ENCODE measurements at places on chromosomes 5 and 9.
A peak's percentile ranks its signal among the peaks of the same experiment; 100 is the strongest.

- DNase-seq = no peak
Measured at GRCh38 chr9:134822541-134822940, 58.1 kb upstream of the FCN2 start.

DNA sequence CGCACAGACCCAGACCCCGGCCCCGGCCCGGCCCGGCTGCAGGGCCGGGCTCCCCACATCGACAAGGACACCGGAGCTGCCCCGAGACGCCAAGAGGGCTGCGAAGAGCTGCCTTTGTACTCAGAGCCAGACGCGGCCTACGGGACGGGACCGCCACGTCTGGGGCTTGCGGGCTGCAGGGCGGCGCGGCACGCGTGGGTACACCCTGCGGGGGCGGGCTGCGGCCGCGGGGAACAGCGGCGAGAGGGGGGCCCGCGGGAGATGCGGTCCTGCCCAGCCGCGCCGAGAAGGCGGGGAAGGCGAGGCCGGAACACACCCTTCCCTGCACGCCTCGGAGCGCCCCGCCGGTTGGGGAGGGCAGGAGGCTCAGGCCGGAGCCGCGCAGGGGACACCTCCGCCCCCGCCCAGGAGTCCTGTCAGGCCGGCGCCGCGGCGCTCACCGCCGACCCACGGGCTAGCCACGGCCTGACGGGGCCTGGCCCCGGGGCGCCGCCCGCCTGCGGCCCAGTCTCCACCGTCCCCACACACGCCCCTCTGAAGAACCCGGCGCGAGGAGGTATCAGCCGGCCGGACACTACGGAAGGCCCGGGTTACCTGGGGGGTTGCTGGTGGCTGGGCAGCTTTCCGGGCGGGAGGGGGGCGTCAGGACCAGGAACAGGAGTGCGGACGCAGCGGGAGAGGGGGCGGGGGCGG is 478 bp downstream of the RAB14 start:
- DNase-seq = peak; percentile 41

- no peak for DNase-seq
Measured at GRCh38 chr9:126953041-126953809, 38.6 kb downstream of the RALGPS1 start.

DNA sequence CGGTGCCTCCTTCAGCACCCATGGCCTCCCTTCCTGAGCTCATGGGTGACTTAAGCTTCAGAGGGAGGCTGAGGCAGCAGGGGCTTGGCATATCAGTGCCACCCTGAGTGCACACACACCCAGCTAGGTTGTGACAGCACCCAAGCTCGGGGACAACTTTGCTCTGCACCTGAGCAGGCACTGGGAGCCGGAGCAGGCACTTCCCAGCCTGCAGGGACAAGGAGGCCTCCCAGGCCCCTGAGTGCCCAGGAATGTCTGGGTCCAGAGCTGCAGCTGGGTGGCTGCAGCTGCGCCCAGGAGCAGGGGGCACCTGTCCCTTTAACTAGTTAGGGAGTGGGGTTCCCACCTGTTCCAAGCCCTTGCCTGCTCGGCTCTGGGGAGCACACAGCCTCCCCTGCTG is 48.7 kb upstream of the CDH12 start:
- no peak for DNase-seq

DNA sequence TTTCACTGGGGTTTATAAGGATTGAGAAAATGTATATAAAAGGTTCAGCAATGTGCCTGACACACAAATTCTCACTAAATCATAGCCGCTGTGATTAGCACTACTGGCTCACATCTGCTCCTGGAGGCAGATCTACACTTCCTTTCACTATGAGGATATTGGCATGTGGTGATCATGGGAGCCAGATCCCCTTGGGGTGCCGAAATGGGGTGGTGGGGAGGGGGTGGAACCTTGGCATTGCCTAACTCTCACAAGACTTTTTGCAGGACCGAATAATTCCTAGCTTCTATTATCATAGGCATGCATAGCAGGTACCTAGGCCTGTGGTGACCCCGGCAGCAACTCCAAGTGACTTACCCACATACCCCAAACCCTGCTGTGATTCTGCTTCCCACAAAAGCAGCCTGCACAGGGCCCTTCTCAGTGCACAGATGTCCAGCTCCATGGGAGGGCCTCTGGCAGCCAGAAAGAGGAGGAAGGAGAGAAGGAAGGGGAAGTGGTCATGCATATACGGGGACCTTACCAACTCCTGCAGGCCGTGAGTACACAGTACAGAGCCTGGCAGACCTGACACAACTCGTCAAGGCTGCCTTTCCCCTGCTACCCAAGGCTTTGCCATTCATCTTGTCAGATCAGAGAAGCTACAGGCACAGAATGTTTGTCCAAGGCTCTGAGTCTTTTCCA is 61.3 kb upstream of the IQGAP2 start:
- DNase-seq = no peak

DNA sequence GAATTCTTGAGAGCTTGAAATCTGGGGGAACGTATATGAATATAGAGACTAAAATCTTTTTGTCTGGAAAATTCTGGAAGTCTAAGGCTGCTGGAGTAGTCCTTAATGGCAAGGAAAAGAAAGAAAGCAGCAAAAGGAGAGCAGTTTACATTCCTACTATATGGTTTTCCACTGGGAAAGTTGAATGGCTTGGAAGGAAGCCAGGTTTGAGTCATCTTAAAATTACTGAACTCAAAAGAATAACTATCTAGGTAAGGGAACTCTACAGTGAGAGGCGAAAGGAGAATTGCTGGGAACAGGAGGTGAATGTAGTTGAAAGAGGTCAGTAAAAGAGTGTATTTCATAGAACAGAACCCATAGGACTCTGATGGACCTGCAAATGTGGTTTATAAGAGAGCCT is 258.1 kb upstream of the EDIL3 start:
- DNase-seq = no peak

GRCh38 chr9:129423216-129423615 is 197.7 kb downstream of the C9orf50 start:
- no peak for DNase-seq

DNA sequence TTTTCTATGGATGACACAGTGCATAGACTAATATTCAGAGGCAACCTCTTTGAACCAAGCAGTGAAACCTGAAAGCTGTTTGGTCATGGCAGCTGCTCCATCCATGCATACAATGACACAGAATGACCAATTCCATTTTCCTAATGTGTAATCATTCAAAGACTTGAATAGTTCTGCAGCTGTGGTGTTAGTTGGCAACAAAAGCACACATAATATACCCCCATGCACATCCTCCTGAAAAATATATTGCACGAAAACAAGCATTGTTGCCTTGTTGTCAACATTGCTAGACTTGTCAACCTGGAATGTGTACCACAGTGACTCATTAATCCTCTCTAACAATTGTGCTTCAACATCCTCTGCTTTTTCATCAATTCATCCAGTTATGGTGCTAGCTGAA is 71.0 kb upstream of the SEMA6A start:
- no peak for DNase-seq

GRCh38 chr5:132438917-132439316 is 51.7 kb downstream of the IRF1 start:
- DNase-seq = no peak

GRCh38 chr5:14323466-14323865 is 180.3 kb downstream of the TRIO start:
- no peak for DNase-seq
